ENCODE measurements at places on chromosomes 6 and 20.

DNA sequence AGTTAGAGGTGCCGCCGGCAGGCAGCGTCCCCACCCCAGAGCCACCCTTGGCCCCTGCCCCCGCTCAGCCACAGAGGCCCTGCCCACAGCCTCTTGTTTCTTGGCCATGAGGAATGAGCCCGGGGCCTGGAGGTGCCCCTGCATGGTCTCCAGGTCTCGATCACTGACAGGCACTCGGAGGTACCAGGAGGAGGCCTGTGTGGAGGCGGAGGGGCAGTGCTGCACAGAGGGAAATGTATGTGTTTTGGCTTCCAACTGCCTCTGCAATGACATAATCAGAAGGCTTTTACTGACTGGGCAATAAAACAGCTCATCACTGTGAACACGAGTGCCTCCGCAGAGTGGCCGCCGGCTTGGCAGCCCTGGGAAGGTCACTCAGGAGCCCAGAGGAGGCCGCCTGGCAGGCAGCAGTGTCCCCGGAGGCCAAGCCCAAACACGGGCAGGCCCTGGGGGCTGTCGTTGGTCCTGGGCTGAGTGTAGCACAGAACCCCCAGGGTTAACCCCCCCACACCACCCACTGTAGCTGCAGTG is 61.1 kb upstream of the GATA5 start:
- DNase-seq: no peak

DNA sequence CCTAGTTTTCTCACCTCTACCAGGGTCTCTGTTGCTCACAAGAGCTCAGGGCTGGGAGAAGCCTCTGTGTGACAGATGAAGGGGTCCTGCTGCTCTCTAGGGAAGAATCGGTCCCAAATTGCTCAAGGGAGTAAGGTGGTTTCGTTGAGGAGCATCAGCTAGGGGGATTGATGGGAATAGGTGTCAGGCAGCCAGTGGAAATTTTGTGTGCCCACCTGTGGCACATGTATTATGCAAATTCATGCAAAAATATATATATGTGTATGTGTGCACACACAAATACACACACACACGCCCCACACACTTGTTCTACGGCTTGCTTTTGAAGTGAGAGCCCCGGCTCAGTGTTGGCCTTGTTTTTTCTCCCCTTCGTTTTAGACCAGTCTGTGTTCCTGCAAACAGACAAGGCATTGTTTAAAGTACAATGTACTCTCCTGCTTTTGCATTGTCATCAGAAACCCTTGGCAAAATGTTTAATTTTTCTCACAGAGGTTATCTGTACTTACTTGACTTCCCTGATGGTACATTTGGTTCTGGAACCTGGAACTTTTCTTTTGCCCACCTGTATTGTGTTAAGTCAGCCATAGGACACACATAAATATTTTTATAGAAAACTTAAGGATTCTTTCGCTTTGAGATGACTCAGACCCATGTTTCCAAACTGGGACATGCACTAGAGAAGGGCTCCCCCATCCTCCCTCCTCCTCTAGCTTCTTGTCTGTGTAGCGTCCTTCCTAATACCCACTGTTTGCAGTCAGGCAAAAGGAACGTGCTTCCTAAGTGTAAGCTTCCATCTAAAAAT is 26.7 kb downstream of the FOXO3 start:
- DNase-seq: no peak

- DNase-seq: peak; percentile 48
These were observed 248.0 kb downstream of the CDH26 start for GRCh38 chr20:60206259-60206658.

DNA sequence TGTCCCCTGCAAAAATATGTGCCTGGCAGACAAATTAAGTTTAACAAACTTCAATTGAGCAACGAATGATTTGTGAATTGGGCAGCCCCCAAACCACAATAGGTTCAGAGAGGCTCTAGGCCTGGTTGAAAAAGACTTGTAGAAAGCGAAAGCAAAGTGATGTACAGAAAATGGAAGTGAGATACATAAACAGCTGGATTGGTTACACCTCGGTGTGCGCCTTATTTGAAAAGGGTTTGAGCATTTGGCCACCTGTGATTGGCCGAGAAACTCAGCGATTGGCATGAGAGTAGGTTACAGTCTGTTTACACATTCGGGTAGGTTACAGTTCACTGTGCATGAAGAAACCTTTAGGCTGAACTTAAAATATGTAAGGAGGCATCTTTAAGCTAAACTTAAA is 136.9 kb downstream of the CD83 start:
- no peak for DNase-seq

DNA sequence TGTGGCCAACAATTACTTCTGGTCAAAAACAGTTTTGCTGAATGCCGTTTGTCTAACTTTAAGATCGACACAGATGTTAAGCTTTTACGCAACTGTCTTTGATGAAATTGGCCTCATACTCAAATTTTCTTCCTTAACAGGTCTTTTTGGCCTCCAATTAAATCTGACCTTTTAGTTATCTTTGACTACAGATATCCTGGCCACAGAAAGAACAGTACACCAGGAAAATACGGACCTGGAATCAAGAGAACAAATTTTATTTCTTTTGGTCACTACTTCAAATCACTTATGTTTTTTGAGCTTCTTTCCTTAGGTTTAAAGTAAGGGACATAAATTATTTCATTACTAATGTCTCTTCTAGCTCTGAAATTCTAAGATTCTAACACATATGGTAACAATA is 49.8 kb downstream of the IBTK start:
- DNase-seq: no peak

DNA sequence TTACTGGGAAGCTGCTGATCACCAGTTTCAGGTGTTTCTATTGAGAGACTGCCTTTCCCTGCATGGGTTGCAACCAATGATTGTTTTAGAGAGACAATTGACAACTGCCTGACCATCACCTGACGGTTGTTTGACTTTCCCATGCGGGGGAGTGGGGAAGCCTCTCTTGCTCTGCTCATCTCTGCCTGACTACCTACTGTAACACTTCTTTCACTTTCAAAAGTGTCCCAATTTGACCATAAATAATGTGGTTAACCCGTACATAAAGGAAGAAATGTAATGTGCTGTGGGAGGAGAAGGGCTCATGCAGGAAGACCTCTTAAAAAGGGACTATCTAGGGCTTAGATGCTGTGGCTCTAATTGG is 122.1 kb upstream of the PHACTR1 start:
- no peak for DNase-seq

DNA sequence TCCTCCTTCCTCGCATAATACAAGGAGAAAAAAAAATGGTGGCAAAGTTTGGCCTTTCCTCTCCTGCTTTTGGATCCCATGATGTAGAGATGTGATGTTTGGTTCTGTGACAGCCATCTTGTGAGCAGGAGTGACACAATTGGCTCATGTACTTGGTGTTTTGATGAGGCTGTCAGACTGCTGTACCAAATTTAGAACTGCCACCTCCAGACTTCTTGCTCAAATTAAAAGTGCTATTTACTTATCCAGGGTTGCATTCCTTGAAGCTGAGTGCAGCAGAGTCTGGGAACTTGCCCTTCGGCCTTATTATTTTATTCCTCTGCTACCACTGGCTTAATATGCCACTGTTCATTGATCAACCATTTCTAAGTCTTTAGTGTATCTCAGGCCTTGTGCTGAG is 21.9 kb downstream of the BCAS1 start:
- DNase-seq: no peak

GRCh38 chr6:110628330-110628729 is 151.9 kb upstream of the SLC22A16 start:
- no peak for DNase-seq

- DNase-seq: no peak
These were observed 79.3 kb downstream of the SLC22A3 start for GRCh38 chr6:160427312-160428068.

DNA sequence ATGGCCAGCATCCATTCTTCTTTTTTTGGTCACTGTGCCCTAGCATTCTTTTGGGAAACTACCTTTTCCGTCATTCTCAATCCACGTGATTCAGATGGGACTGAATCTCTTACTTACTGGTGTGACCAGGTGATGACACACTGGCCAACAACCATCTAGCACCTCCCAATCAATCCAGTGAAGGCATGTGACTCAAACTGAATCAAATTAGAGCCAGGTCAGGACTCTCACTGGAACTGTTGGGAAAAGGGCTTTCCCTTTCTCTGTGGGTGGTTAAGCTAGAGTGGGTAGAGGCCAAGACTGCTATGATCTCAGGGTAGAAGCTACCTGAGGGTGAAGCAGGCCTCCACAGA is 36.2 kb upstream of the ZMYND8 start:
- DNase-seq: no peak

DNA sequence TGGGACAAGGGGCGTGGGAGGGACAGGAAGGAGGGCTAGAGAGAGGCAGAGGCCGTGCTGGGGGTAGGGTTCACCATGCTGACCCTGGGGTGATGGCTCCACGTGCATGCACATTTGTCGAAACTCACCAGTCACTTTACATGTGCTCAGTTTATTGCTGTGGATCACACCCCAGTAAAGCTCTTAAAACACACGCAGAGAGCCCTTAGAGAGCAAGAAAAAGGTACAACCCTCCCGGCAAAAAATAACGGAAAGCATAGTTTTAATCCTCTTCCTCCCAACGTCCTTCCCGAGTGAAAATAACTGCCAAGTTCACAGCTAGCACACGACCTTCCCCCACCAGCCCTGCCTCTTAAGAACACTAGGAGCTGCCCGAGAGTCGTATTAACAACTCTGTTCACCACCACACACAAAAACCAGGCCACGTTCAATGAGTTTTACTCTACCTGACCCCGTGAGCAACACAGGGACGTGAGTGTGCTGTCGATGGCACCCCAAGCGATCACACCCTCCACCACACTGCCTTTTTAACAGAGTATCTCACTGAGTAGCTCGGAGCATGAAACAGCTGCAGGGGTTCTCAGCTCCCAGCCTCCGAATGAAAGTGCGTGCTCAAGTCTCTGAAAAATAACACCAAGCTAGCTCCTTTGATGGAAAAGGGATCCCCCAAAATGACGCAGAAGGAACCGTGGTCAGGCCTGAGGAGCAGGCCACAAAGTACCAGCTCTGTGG is 39.7 kb downstream of the TAF4 start:
- no peak for DNase-seq

DNA sequence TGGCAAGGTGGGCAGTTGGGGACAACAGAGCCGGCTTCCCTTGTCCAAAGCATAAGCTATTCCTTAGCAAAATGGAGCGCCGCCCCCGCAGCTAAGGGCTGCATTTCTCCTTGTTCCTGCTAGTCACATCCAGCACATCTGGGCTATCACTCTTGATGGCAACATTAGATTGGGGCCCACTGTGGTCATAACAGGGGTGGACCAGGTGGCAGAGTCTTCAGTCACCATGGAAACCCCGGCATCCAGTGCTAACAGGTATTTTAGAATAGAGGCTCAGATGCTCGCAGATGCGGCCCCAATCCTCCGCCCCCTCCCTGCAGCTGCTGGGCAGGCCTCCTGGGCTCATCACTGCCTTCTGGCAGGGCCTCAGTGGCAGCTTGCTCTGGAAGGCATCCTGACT is 168.2 kb upstream of the PROKR2 start:
- no peak for DNase-seq

DNA sequence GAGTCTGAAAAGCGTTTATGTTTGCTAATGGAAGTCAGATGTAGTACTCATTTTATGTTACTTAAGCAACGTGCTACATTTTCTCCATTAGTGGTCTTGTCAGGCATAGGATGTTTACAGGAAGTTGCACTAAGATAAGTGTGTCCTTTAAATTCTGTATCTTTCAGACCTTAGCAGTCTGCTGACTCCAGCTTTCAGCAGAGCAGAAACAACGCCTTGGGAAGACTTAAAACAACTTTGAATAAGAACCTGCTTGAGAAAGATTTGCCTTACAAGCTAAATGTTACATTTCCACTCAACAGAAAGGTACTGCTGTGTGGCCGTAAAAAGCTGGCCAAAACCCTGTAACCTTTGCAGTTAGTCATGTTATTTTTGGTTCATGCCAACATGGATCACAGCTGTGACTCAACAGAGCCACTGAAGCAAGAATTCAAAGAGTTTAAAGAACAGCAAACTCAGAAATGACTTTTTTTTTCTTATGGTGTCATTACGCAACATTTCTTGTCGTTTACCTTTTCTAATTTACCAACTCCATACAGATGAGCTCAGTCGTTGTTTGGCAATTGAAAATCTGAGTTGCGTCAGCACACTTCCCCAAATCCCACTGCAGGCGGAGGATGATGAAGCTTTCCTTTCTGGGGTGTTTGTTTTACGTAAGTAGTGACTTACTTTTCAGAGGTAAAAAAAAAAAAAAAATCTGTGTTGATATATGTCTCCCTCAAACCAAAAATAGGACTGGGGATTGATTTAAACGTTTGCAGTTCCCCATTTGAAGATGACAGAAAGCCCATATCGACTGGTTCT is 27.9 kb upstream of the BMP6 start:
- no peak for DNase-seq

DNA sequence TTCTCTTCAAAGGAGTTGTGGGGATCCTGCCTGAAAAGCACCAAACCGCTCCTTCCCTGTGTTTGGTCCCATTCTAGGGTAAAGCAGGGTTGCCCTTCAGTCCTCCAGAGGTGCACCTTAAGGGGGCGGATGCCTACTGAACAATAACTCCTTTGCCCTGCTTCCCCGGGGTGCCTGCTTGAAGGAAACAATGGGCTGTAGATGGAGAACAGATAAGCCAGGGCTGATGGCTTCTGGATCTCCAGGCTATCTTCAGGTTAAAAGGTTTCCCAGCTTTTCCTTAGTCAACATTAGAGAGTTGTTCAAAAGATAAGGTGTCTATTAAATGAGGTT is 5.4 kb upstream of the PRDM1 start:
- DNase-seq: no peak

GRCh38 chr6:119342430-119342829 is 7.1 kb downstream of the MAN1A1 start:
- no peak for DNase-seq

- no peak for DNase-seq
These were observed 922.1 kb downstream of the EPHA7 start for GRCh38 chr6:92497281-92497680.

GRCh38 chr6:139778688-139779087 is 404.2 kb upstream of the CITED2 start:
- no peak for DNase-seq

- DNase-seq: no peak
These were observed 32.0 kb downstream of the POM121L2 start for GRCh38 chr6:27280064-27280539.

GRCh38 chr20:57881466-57882385 is 171.9 kb upstream of the PMEPA1 start:
- no peak for DNase-seq

GRCh38 chr6:74289884-74290283 is 593.9 kb downstream of the CD109 start:
- no peak for DNase-seq

DNA sequence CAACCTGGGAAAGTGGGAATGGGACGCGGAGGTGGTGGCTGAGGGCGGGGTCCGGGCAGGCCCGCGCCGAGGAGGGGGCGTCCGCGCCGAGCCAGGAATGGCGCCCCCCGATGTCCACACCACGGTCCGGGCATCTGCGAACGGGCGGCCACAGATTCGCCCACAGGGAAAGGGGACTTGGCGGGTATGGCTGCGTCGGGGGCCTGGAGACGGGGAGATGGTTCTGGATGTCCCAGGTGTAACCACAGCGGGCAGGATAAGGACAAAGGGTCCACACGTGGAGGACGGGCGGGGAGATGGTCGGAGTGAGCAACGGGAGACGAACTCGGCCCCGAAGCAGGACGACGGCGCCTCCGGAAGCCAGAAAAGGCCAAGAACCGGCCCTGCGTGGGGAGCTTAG is 124.6 kb downstream of the WDR27 start:
- DNase-seq: no peak

GRCh38 chr6:126773112-126773805 is 345.2 kb upstream of the RSPO3 start:
- DNase-seq: no peak
